ENCODE measurements at places on chromosomes 16 and 17.

GRCh38 chr16:57937861-57938260, 33.1 kb downstream of the CNGB1 start:
- no peak for DNase-seq

DNA sequence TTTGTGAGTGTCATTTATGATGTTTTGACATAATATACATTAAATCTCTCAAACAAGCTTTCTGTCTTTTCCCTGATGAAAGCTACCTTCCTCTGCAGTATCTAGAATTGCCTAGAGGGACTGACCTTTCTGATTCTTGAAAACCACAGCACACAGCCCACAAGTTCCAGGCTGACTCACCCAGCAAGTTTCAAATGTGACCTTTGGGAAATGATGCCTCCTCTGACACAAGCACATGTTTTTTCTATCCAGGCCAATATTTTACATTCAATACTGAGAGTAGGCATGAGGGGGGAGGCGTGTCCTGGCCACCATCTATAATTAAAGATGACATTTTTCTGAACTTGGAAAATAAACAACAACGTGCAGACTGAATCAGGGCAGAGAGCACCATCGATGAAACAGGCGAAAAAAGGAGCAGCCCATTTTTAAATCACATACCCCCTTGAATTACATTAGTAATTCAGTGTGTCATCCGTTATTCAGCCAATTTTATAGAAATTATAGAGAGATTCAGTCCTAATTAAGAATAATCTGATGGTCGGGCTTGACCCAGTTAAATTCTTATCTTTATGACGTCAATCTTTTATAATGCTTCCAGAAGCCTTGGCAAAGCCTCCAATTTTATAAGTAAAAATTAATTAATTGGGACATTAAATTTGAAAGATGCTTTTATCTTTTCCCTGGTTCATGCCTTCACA, 292.6 kb upstream of the CDH11 start:
- DNase-seq: no peak

DNA sequence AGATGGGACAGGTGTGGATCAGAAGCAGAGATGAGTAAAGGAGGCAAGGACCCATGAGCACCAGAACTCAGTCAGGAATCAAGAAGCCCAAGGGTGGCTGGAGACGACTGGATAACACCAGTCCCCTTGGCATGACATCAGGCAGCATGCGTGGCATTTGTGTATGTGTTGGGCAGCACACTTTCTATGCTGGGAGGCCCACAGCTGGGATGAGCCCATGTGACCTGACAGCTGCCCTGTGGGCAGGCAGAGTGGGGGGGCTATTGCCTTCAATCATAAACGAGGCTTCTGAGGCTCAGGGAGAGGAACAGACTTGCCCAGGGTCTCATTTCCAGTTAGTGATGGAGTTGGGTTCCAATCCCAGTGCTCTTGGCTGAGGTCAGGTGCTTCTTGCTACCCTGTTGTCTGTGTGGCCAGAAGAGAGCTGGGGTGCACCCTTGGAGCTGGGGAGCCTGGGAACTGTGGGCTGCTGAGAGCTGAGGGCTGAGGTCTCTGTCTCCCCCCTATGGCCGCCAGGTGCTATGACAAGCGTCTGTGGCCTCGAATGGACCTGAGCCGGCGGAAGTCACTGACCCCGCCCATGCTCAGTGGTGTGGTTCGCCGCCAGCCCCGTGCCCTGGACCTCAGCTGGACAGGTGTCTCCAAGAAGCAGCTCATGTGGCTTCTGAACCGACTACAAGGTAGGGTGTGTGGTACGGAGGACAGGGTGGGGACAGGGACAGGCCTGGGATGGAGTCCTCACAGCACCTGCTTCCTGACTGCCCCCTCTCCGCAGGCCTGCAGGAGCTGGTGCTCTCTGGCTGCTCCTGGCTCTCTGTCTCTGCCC, 7.1 kb upstream of the ORAI3 start:
- DNase-seq: peak; percentile 57

DNA sequence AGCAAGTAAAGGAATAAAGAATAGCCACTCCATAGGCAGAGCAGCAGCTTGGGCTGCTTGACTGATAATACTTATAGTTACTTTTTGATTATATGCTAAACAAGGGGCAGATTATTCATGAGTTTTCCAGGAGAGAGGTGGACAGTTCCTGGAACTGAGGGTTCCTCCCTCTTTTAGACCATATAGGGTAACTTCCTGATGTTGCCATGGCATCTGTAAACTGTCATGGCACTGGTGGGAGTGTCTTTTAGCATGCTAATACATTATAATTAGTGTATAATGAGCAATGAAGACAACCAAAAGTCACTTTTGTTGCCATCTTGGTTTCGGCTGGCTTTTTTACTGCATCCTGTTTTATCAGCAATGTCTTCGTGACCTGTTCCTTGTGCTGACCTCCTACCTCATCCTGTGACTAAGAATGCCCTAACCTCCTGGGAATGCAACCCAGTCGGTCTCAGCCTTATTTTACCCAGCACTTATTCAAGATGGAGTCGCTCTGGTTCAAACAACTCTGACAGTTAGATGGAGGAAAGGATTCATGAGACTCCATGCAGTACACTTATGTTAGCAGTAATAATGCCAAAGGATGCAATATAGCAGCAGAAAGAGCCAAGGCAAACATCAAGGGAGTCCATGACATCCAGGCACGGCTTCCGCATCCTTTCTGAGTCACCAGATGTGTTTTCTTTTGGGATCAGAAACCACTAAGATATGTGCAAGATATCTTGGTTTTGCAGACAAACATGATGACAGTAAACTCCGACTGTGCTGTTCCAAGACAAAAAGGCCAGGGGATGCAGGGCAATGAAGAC, 55.8 kb upstream of the B4GALNT2 start:
- no peak for DNase-seq

GRCh38 chr16:86209202-86209601, 301.1 kb upstream of the FOXF1 start:
- DNase-seq: no peak

GRCh38 chr16:20257234-20257633, 70.1 kb downstream of the GP2 start:
- no peak for DNase-seq

DNA sequence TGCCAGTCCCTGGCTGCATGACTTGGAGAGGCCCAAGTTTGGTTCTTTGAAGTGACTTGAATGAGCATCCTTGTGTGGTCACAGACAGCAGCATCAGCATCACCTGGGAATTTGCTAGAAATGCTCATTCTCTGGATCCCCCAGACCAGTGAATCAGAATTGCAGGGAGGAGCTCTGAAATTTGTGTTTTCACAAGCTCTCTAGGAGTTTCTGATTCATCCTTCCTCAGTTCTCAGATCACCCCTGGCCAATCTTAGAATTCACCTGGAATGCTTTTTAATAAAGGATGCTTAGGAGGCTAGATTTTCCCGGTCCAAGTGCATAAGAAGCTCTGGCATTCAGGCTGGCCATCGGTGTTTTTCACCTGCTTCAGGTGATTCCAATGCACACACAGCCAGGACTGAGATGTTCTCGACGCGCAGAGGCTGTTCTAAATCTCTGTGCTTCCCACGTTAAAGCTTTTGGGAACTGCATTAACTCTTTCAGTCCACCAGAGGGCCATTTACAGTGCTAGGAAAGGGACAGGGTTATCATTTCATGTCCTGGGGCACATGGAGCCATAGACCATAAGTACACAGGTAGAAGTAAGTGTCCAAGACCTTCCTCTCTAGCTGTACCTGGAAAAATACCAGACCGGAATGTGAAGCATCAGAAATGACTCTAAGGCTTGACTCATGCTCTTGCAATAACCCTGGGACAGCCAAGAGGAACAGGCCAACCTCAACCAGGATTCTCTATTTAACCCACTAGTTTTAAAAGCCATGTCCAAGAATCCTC, 85.7 kb upstream of the XYLT1 start:
- DNase-seq: no peak

- DNase-seq: no peak
These were observed 6.3 kb downstream of the ESRP2 start for GRCh38 chr16:68229431-68230175.

GRCh38 chr16:74605332-74605731, 1.6 kb downstream of the GLG1 start:
- no peak for DNase-seq

DNA sequence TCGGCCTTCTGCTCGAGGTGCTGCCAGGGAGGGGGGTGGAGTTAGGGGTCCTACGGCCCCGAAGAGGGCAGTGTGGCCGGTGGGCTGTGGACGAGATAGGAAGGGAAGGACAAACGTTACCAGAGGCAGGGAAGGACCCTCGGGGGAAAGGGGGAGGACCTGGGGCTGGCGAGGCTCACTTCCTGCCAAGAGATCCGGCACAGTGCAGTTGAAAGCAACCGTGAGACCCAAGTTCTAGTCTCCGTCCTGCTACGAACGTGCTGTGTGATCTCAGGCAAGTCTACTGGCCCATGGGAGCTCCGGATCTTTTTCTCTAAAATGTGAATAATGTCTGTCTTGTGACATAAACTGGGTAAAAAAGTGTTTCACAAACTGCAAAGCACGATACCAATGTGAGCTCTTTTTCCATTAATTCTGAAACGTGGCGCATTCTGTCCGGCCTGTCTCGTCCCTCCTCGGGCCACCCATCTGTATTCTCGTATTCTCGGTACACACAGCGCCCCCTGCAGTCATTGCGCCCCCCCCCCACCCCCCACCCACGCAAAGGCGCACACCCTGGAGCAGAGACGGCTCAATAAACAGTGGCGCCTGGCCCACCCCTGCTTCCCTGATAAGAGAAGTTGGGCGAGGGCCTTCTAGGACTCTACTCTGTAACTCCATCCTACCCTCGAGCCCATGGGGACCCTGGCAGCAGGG, 8.8 kb downstream of the CYGB start:
- no peak for DNase-seq

- no peak for DNase-seq
These were observed 299.8 kb upstream of the PSMD7 start for GRCh38 chr16:73996624-73997339.

GRCh38 chr16:11639925-11640899, 28.0 kb upstream of the SNN start:
- no peak for DNase-seq

- DNase-seq: no peak
These were observed 11.1 kb downstream of the CANT1 start for GRCh38 chr17:78998311-78999055.

DNA sequence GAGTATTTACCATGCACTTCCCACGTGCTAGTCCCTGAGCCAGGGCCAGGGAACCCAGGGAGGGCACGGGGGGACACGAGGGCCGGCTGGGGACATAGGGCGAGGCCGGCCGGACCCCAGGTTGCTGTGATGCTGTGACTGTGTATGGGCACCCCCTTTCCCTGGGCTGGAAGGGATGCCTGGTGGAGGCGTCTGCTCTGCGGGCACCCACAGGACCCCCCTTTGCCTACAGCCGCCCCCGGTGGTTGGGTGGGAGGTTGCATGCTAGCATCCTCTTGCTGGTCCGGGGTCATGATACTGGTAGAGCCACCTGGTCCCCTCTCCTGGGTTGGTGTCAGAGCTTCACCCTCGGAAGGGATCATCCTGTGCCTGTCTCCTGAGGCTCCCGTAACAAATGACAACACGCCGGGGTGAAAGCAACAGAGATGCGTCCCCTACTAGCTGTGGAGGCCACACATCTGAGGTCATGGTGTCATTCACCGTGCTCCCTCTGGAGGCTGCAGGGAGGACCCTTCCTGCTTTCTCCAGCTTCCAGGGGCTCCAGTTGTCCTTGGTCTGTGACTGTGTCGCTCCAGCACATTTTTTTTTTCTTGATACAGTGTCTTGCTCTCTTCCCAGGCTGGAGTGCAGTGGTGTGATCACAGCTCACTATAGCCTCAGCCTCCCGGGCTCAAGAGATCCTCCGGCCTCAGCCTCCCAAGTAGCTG, 3.1 kb upstream of the CIAO3 start:
- no peak for DNase-seq

- DNase-seq: no peak
These were observed 370.0 kb downstream of the CDH11 start for GRCh38 chr16:64751906-64752305.

DNA sequence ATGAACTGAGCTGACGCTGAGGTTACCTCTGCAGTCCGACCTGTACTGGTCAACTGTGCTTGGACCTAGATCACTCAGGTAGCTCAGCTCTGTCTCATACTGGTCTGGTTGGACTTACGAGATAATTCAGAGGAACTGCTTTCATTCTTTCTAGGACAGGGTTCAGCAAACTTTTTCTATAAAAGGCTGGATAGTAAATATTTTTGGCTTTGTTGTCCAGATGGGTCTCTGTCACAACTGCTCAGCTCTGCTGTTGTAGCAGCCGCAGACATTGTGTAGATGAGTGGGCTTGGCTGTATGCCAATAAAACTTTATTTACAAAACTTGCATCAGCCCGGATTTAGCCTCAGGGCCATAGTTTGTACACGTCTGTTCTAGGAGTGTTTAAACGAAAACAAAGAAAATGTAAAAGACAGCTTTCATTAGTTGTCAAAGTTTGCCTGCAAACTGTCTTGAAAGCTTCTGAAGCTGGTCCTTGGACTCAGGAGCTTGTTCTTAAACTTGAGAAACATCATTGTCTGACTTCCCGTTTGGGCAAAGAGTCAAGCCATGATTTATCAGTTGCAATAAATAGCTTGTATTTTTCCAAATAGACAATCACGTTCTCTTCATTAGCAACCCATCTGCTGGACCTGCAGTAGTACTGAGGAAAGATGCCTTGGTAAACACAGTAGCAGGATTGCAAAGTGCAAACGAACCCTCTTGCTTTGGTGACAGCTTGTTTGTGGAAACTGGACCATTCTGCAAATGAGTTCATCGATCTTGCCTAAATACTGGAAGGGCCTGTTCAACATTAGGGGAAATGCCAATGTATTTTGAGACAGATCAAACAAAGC, 253.4 kb downstream of the SNX29 start:
- DNase-seq: no peak

GRCh38 chr17:39661744-39662541, 3.2 kb upstream of the TCAP start:
- no peak for DNase-seq

DNA sequence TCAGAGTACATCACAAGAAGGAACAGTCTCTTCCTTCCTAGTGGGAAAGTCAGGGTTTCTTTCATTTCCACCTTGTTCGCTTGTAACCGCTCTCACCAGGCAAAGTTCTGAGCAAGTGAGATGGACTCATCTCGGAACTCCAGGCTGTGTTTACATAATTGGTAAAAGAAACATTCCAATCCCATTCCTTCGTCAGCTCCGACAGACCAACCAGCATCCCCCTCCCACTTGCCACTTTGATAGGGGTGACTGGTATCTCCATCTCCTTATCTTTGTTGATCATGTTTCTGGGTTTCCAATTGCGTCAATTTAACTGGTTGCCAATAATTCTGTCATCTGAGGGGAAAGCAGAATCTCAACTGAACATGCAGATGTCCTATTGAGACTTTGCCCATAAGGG, 36.8 kb upstream of the LYRM9 start:
- DNase-seq: no peak

- DNase-seq: no peak
These were observed 9.1 kb downstream of the KCNH4 start for GRCh38 chr17:42171831-42172230.

Data from stimulated activated CD8-positive, alpha-beta memory T cell treated with anti-CD3 and anti-CD28 coated beads, Interleukin-7, amount 100 ng/mL, for 48 hours (primary cell).